ENCODE measurements at places on chromosomes 4 and X. TPM values are rescaled to one million over a fixed set of nuclear protein-coding genes. Genes with fewer than 3 reads are reported as not detected.

DNA sequence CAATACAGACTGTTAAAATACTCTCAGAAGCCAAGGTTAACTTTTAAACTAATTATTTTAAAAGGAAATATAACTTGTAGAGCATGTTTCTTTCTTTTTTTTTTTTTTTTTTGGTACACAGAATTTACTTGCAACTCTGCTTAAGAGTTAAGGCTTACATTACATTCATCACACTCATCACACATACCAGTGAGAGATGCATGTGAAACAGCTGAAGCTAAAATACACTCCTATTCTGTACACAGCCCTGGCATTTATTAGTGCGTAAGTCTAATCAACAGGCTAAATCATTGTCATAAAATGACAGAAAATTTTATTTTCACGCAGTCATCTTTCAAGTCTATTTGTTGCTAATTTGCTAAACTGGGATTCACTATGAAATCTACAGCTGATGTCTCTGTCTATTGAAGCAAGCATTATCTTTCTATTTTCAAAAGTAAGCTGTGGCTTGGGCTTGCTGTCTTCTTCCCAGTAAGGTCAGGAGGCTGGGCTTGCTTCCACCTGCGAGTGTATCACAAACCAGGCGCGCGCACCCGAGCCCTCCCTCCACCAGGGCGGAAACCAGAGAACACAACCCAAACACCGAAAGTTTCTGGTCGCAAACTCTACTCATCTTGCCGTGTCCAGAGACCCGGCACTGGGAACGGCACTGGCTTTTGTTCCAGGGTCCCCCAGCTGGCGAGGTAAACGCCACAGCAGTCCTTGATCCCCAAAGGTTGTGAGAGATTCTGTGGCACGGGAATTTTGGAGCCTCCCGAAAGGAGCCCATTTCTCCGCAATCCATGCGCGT lies 3.9 kb downstream of the MAML3 start:
- peak; percentile 31 for DNase-seq

The MSX1 gene
- 0.07 TPM for polyA plus RNA-seq

The AKAP4 gene
- not detected for polyA plus RNA-seq

The GPR143 gene
- 1.3 TPM for polyA plus RNA-seq

GRCh38 chr4:152385551-152385950 lies 150.3 kb downstream of the FBXW7 start:
- DNase-seq, result no peak

DNA sequence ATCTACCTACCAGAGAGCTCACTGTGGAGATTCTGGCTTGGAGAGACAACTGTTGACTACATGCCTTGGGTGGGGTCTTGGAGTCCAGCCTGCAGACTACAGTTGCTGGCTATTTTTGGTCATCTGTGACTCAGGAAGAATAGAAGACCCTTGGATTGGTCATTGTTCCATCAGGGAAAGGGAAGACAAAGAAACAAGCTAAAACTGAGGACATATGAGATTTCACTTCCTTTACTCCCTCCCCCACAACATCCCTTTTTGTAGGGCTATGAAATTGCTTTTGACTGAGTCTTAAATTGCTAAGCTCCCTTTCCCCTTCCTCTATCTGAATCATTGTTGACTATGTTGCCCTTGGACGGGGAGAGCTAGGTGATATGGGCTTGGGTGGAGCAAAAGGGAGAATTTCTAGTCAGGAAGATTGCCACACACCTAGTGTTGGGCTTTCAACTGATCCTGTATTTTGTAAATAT lies 11.7 kb downstream of the MSN start:
- DNase-seq, result no peak

DNA sequence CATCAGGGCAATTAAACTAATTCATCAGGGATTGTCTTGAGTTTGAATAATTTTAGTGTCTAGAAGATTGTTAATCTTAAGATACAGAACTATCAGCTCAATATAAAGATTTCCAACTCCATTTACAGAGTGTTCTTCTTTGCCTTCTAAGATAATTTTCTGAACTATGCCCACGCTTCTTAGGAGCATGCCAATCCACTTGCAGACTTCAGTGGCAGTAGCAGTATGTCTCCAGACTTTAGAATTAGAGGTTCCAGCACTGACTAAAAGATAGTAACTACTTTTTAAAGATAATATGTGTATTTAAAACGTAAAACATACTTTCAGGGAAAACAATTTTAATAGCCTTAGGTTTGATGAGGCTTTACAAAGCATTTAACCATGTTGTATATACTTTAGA lies 34.2 kb upstream of the GALNT7 start:
- DNase-seq, result no peak

DNA sequence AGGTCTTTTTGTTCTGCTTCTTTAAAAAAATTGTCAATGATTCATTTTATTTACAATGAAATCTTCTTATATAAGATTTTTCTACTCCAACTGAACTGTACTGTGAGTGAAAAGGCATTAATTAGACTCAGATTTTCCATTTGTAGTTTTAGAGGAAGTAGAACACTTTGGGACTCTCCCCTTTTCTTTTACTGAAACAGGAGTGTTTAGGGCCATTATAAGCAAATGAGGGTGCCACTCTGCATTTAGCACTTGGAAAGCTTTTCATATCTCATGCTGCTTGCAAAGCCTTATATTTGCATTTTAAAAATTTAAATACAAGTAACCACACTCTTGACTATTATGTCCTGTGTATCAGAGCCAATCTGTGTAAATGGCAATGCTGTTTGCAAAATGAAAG lies 584.3 kb downstream of the KLHL13 start:
- no peak for DNase-seq

GRCh38 chr4:3705236-3705987 lies 60.8 kb upstream of the ADRA2C start:
- DNase-seq, result no peak

The IL13RA2 gene
- polyA plus RNA-seq, result 0.43 TPM

GRCh38 chr4:81965911-81966310 lies 407.9 kb downstream of the HNRNPD start:
- DNase-seq, result no peak

DNA sequence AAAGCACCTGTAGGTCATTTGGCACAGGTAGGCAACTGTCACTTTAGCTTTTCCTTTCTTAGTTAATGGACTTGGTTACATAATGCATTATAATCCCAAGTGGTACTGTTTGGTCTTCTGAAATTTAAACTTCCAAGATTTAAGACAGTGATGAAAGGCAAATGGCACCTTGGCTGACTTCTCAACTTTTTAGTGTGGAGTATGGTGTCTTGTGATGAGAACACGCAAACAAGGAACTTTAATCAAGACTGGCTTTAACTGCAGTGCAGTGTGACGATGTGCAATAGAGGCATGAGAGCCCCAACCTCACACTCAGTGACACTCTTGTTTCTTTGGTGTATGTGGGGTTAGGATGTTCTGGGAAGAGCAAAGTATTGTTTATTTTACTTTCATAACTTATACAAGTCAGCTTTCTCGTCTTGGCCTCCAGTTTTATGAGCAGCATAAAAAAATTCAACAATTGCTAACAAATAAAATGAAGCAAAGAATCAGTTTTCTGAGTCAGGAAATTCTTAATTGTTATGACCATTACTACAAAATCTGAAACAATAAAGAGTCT lies 171.9 kb downstream of the MAD2L1 start:
- DNase-seq, result no peak

The DCAF12L2 gene
- not detected for polyA plus RNA-seq

The IRAK1 gene
- 175 TPM for polyA plus RNA-seq

The PDZD11 gene
- 79.3 TPM for polyA plus RNA-seq

- DNase-seq, result no peak
Measured at GRCh38 chrX:69285881-69286564, 120.8 kb upstream of the PJA1 start.

The MAGEC2 gene
- polyA plus RNA-seq, result not detected

- no peak for DNase-seq
Measured at GRCh38 chr4:33954759-33955158, 2289.6 kb downstream of the ARAP2 start.

- peak; percentile 86 for DNase-seq
Measured at GRCh38 chrX:44400588-44400987, 57.1 kb upstream of the EFHC2 start.

GRCh38 chr4:15771216-15772058 lies 6.7 kb upstream of the CD38 start:
- DNase-seq, result no peak

The GAGE12J gene
- not detected for polyA plus RNA-seq

DNA sequence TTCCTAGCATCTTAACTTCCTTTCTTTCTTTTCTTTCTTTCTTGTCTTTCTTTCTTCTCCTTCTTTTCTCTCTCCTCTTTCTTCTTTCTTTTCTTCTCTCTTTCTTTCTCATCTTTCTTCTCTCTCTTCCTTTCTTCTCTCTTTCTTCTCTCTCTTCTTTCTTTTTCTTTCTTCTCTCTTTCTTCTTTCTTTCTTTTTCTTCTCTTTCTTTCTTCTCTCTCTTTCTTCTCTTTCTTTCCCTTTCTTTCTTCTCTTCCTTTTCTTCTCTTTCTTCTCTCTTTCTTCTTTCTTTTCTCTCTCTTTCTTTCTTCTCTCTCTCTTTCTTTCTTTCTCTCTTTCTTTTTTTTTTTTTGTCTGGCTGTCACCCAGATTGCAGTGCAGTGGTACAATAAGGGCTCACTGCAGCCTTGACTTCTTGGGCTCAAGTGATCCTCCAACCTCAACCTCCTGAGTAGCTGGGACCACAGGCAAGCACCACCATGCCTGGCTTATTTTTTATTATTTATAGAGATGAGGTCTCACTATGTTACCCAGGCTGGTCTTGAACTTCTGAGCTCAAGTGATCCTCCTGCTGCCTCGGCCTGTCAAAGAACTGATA lies 17.5 kb downstream of the NMU start:
- no peak for DNase-seq

- DNase-seq, result no peak
Measured at GRCh38 chr4:177447417-177448004, 5.3 kb upstream of the AGA start.

DNA sequence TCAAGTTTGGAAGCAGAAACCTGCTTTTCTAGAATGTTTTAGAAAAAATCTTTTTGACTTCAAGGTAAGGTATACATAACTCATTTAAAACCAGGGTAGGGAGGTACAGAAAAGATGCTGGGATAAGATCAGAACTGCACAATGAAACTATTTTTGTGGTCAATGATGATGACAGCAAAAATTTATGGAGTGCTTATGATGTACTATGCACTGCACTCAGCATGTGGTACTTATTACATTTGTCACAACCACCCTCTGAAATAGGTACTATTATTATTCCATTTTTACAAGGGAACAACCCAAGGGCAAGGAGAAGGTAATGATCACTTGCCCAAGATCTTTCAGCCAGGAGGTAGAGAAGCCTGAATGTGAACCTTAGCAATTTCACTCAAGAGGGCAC lies 8.0 kb downstream of the GPM6B start:
- DNase-seq, result no peak

The POU3F4 gene
- not detected for polyA plus RNA-seq

DNA sequence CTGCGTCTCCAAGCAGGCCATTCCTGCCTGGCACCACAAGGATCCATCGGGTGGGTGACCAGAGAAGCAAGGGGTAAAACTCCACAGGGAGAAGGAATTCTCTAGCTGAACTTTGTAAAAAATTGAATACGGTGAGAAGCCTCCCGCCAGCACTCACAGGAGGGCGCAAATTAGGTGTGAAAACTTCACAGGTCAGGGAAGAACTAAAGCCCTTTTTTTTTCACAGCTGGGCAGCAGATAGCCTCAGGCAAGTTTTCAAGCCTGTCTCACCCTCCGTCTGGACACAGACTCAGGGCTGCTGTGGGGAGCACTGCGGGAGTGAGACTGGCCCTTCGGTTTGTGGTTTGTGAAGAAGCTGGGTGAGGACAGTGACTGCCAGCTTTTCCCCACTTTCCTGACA lies 224.1 kb upstream of the FGF16 start:
- DNase-seq, result no peak

GRCh38 chrX:132022198-132022966 lies 720 bp upstream of the STK26 start:
- DNase-seq, result peak; percentile 45

GRCh38 chr4:97762115-97762512 lies 381.2 kb downstream of the STPG2 start:
- DNase-seq, result no peak

The BEX2 gene
- 12.4 TPM for polyA plus RNA-seq

The NPNT gene
- polyA plus RNA-seq, result 0.70 TPM

- no peak for DNase-seq
Measured at GRCh38 chrX:69968950-69969349, 80.8 kb downstream of the AWAT2 start.

GRCh38 chrX:128216364-128216763 lies 164.2 kb upstream of the ACTRT1 start:
- DNase-seq, result no peak

The EPGN gene
- 10.7 TPM for polyA plus RNA-seq

DNA sequence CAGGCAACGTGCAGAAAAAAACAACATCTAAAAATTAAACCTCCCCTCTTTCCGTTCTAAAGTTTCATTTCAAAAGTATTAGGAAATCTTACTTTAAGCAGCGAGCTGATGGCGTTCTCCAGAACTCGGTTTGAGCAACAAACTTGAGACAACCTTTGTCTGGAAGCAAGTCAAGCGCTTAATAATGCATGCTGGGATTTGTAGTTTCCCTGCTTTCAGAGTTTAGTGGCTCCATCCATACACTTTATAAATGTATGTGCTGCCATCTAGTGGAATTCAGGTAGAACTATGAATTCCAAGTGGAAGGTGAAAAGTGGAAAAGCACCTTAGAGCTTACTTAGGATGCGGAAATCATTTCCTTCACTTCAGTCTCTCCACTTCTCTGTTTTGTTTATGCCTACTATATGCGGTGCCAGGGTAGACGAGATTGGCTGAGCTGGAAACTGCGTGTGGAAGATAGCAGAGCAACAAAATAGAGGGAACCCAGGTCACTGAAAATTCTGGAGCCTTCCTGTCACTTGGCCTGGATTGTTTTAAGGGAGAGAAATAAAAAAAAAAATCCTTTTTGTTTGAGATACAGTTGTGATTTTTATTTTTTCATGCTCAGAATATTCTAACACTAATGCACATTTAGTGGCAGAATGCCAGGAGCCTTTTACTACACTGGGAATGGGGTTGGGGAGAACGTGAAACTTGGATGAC lies at the start of gene BDH2:
BDH2 (minus strand) TSS at position 144 of the 702 bp plus-strand sequence. CDS start 3,580 bp downstream, outside the sequence.
- DNase-seq, result peak; percentile 91

The DGKK gene
- polyA plus RNA-seq, result not detected

The PCDH18 gene
- 0.10 TPM for polyA plus RNA-seq

- DNase-seq, result no peak
Measured at GRCh38 chrX:12206413-12206812, 68.1 kb downstream of the FRMPD4 start.

The STK32B gene
- 5.0 TPM for polyA plus RNA-seq

The ASB9 gene
- 0.80 TPM for polyA plus RNA-seq

The BBS7 gene
- 17.6 TPM for polyA plus RNA-seq

The UGT8 gene
- polyA plus RNA-seq, result 0.18 TPM

DNA sequence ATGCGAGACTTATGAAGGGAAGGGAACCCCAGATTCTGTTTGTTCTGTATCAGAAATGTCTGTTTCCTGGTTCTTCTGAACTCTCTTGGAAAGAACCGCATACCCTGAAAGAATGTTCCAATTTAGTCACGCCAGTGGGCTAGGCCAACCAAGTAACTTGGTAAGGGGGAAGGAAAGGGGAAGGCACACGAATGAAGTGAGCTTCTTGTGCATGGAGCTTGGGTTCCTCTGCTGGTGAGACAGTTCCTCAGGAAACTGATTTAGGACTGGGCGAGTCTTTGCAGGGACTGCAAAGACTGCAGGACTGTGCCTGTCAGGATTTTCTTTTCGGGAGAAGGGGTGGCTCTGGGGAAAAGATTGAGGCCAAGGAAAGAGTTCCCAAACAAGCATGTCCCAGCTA lies 35.6 kb downstream of the FRMPD3 start:
- DNase-seq, result peak; percentile 11

GRCh38 chr4:137967480-137968190 lies 274.5 kb downstream of the SLC7A11 start:
- no peak for DNase-seq

The SLC9B1 gene
- polyA plus RNA-seq, result 0.16 TPM

- no peak for DNase-seq
Measured at GRCh38 chrX:136268051-136269048, 17.1 kb upstream of the MAP7D3 start.

- DNase-seq, result no peak
Measured at GRCh38 chr4:94127707-94128328, 79.8 kb upstream of the SMARCAD1 start.

Measured in foreskin keratinocyte (primary cell).